ENCODE measurements at places on chromosomes 3 and 15.

GRCh38 chr3:25073423-25073822, 354.6 kb upstream of the RARB start:
- DNase-seq: no peak

- DNase-seq: peak; percentile 34
These were observed 21.3 kb downstream of the CHD2 start for GRCh38 chr15:92921215-92922131.

- peak; percentile 89 for DNase-seq
These were observed 44.5 kb downstream of the NOX5 start for GRCh38 chr15:69058830-69059556.

- DNase-seq: no peak
These were observed 23.3 kb upstream of the ERC2 start for GRCh38 chr3:56491566-56491965.

- no peak for DNase-seq
These were observed 58.3 kb downstream of the LRRC49 start for GRCh38 chr15:70950953-70951352.

- peak; percentile 59 for DNase-seq
These were observed 58.4 kb downstream of the ASTE1 start for GRCh38 chr3:130968221-130968620.

DNA sequence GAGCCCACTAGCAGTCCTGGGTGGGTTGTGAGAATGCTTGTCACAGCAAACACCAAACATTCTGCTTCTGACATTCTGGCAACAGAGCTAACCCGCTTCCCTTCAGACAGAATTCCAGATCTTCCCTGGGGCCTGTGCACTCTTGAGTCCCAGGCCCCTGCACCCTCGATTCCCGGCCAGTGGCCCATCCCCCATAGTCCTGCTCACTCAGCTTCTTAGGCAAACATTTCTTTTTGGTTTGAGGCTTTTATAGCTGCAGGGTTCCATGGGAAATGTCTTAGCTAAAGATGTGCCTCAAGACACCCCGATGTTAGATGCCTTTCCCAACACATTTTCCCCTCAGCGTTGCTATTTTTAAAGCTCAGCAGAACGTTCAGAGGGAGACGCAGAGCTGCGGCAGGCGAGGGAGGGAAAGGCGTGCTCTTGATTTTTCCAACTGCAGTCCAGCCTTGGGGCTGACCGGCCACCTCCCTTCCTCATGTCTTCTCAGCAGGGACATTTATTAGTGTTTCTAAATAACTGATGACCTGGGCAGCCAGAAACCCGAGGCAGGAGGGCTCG, 35.2 kb downstream of the ABTB1 start:
- peak; percentile 64 for DNase-seq

DNA sequence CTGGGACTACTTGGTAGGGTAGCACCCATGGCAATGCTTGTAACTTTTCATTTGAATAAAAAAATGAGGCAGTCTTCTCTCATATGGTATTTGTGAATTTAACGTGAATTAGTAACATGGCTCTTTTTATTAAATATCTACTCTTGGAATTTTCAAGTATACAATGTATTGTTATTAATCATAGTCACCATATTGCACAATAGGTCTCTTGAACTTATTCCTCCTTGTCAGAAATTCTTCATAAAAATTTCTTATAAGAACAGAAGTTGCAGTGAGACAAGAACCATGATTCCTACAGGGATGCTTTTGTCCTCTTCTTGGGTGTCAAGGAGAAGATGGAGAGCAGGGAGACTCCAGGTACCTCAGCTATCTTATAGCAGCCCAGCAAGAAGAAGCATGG, 203.8 kb upstream of the FEZF2 start:
- DNase-seq: no peak

DNA sequence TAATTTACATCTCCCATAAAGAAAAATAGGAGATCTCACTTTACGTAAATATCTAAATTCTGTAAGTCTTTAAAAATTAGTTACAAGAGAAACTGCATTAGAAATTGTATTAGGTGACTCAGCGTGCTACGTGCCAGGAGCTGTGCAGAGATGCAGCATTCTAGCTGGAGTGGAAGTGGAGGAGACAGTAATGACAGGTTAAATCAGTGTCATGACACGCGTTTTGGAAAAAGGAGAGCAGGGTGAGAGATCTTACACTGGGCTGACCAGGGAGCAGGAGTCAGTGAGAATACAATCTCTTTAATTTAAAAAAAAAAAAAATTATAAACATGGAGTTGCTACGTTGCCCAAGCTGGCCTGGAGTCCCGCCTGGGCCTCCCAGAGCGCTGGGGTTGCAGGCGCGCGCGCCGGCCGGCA, 635 bp downstream of the TUBGCP5 start:
- peak; percentile 40 for DNase-seq

DNA sequence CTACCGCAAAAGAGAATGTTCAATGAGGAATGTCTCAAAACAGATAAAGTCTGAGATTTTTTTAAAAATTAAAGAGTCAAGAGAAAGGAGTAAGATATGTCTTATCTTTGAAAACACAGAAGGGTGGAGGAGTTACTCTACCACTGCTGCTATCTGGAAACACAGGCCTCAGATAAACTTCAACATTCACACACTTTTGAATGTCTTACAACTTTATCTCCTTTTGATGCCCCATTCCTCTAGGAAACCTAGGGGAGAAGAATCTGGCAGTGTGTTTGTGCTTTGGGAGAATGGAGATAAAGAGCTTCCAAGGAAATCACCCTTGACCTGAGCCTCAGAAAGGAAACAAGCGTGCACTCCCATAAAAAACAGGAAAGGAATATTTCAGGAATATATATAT, 468.2 kb downstream of the PLOD2 start:
- no peak for DNase-seq

GRCh38 chr3:183513046-183513706, 42.3 kb downstream of the KLHL6 start:
- no peak for DNase-seq
